ENCODE measurements at places on chromosomes 16 and 17.

DNA sequence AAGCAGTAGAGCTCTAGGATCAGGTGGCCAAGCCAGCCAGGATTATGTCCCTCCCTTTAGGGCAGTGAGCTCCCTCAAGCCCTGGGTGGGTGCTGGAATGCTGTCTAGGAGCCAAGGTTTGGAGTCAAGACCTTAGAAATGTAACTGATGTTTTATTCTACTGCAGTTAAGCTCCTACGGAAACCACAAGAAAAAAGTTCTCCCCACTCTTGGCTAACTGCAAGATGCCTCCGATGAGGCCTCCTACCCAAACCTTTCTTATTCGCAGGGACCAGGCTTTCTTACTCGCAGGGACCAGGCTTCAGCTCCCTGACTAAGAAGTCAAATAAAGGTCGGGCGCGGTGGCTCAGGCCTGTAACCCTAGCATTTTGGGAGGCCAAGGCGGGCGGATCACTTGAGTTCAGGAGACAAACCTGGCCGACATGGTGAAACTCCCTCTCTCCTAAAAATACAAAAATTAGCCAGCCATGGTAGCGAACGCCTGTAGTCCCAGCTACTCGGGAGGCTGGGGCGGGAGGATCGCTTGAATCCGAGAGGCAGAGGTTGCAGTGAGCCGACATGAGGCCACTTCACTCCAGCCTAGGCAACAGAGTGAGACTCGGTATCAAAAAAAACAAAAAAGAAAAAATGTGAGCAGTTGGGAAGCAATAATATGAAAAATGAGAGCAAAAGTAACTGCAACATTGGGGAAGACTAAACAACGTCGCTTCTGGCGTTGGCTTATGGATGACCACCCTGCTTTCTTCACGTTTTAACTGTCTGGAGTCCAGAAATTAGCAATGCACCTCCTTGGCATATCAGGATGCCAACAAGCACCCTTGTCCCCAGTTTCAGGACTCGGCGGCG lies 31.7 kb upstream of the ARL4D start:
- DNase-seq = peak; percentile 7

DNA sequence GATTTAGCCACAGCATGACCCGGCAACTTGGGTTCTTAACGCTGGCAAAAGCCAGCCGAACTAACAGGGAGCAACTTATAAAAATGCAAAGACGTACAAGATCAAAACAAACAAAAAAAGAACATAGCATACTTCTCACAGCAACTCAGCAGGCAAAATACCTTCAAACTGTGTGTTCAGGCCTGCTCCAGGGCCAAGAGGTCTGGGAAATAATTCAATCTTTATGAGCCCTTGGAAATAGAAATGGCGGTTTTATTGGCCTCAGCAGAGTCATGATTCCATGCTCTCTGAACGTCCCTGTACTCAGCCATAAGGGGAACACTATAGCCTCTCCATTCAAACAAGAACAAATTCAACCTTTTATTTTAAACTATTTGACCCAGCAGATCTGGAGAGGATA lies 101.3 kb upstream of the C17orf78 start:
- DNase-seq = no peak

DNA sequence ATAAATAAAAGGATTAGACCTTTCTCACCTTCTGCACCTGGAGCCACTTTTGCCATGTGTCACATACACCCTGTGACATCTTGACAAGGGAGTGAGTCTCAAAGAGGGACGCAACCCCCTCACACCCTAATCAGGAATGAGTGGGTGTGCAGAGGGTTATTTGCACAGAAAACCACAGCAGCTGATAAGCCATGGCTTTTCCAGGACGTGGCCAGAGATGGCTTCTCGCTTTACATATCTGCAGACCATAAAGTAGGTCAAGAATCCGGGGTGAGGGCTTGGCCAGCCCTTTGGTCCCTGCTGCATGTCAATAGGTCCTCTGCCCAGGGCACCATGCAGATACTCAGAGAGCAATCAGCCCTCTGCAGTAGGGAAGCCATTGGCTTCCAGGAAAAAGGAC lies 2.4 kb upstream of the CD300LF start:
- DNase-seq = no peak

GRCh38 chr17:52181782-52182181 lies 23.3 kb upstream of the CA10 start:
- no peak for DNase-seq

DNA sequence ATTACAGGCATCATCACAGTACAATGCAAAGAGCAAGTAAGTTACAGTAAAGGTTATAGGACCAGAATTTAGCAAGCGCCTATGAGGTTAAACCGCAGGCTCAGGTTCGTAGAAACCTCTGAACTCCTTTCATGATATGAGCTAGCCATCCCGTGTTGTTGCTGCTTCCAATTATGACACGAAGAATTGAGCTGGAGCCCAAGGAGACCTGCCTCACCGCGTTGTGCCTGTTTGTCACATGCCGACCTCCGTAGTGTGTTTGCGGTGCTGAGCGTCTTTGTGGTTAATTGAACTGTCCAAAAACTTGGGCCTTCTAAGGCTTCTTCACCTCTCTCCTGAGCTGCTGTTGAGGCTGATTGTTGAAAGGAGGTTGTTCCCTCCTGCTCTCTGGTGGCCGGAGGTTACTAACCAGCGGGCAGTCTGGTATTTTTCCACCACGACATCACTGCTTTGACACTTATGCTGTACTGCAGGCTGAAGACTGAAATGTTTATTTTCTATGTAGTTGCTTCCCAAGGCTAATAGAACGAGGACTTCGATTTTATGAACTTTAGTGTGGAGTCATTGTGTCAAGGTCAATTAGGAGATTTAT lies 67.5 kb downstream of the SEC14L1 start:
- DNase-seq = no peak

DNA sequence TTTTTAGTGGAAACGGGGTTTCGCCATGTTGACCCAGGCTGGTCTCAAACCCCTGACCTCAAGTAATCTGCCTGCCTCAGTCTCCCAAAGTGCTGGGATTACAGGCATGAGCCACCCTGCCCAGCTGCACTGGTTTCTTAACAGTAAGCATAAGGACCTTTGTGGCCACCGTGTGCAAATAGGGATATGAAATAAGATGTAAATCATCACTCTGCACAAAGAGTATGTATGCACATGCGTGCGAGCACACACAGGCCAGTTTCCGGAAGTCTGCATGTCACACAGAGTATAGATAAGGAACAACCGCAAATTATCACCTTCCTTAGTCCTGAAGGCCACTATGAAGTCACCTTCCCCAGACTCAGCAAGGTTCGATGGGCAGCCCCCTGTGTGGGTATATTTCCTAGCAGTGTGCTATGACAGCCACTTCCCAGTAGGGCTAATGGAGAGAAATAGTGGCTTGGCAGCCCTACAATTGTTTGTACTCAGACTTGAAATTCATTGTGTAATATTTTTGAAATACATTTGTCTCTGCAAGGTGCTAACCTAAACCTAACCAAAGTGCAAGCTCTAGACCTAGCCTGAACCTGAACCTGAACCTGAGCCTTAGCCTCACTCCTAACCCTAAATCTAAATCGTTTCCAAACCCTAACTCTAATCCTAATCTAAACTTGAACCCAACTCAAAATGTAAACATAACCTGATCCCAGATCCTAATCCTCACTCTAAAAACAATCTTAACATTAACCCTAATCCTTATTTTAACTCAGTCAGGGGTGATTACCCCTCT lies 48.4 kb upstream of the SKAP1 start:
- peak; percentile 38 for DNase-seq

DNA sequence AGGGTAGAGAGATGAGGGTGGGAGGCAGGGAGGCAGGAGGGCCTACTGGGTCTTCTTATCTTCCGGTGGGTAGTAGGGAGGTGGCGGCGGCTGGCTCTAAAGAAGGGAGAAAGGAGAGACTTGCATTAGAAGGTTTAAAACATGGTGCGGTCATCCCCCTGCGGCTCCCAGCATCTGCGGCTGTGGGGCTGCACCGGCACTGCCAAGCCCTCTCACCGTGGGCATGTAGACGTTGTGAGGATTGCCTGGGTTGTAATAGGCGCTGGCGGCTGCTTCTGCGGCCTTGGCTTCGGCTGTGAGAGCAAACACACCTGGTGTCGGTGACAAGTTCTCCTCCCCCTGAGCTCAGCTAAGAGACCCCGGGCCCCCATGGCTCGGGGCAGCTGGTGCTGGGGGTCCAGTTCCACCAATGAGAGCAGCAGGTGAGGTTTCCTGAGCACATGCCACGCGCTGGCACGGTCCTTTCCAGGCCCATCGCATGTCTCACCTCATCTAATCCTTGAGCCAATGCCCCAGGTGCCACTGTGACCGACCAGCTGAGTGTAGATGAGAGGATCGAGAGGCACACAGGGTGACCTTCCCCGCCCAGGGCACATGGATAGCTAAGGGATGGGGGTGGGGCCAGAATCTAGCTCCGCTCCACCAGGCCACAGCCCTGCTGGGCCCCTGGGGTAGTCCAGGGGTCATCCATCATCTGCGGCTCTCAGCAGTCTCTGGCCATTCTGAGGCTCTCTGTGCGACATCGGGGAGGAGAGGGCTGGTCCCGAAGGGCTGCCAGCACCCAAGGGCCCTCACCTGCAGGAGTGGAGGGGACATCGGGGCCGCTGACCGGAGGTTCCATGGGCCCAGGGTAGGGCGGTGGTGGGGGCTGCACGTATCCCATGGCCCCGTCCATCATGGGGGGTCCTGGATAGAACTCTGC lies 2.7 kb upstream of the UNC13D start:
- DNase-seq = no peak

DNA sequence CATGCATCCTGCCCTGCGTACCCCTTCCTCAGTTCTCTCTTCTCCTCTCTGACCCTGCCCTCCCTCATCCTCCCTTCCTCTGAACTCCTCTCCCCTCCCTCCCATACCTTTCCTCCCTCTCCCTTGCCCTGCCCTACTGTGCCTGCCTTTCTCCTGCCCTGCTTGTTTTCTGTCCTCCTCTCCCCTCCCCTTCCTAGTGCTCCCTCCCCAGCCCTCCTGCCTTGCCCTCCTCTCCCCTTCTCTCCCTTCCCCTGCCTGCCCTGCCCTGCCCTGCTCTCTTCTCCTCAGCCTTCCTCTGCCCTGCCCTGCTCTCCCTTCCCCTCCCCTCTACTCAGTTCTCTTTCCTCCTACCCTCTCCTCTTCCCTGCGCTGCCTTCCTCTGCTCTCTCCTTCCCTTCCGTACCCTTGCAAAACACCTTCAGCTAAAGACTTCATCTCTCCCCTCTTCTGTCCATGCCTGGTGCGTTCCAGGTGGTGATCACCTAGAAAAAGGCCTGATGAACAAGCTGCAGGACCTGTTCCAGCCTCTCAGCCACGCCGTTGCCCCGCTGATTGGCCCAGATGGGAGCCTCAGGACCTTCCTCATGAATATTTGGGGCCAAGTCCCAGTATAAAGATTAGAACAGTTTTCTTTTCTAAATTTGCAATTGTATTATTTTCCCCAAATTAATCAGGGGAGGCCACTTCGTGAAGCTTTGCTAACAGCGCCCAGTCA lies 290.5 kb downstream of the CPPED1 start:
- no peak for DNase-seq

- DNase-seq = no peak
Observed at GRCh38 chr17:15404106-15405057, 63.0 kb upstream of the TEKT3 start.

DNA sequence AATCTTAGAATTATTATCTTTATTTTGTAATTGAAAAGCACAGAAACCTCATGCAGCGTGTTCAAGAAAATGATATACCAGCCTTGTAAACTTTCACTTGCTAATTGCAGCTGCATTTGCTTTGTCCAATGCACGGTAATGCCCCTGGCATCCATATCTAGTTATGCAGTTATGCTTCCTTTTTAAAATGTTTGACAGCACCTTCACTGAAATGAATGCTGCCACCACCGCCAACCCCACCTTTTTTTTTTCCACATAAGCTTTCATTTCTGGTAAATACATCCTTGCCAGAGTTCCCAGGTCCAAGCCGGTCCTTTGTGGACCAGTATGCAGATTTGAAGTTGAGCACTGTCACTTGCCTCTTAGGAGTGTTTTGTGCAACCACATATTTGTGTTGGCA lies 338.8 kb downstream of the WWOX start:
- no peak for DNase-seq
